ENCODE measurements at places on chromosomes 11 and 22. TPM values are rescaled to one million over a fixed set of nuclear protein-coding genes. Genes with fewer than 3 reads are reported as not detected.

Gene C22orf15
- not detected for total RNA-seq

DNA sequence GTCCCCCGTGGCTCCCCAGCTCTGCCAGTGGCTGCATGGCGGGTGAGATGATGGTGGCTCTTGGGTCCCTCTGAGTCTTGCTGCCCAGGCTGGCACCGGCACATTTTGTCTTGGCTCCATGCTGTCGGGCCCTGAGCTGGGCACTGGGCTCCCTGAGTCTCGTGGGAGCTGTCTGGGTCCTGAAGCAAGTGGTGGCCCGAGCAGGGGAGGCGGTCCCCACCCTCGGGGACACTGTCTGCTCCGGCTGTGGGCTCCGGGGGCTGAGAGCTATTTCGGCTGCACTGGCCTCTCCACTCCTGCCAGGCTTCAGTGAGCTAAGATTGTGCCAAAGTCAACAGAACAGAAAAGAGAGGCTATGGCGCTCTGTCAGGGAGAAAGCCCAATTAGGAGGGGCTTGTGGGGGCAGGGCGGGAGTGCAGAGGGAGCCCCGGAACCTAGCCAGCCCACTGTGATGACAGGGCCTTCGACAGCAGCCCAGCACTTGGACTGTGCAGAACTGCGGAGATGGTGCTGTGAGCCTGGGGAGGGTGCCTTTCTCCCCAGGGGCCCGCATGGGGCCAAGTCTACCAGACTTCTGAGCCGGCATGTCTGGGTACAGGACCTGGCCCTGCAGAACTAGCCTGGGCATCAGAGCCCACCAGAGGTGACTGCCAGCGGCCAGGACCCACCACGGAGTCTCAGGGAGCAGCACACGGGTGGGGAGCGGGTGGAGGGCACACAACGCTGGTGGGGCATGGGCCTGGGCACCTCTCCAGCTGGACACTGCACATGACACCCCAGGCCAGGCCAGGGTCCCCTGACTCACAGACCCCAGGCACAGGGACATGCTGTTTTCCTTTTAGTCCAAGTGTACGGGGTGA, 38.0 kb downstream of the RTN4R start:
- DNase-seq, result no peak

- no peak for DNase-seq
Measured at GRCh38 chr22:17106785-17107546, 14.2 kb downstream of the TMEM121B start.

- DNase-seq, result no peak
Measured at GRCh38 chr11:32216749-32217148, 125.9 kb downstream of the RCN1 start.

- DNase-seq, result no peak
Measured at GRCh38 chr11:46253258-46254132, 24.0 kb upstream of the CREB3L1 start.

DNA sequence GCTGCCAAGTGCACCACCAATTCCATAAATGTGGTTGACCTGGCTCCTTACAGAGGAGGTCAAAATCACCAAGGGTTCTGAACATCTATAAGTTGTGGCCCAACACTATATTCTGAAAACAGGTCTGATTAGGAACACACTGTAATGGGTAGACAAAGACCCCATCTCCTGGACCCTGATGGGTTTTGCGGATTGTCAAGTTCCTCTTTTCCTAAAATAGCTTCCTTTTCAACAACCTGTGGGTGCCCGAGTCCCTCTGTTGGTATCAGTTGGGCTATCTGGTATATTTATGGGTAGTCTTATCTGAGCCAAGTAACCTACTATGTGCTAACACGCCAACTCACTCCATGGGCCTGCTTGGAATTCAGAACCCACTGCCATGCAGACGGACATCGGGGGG, 9.9 kb upstream of the CACNG2 start:
- no peak for DNase-seq

- DNase-seq, result no peak
Measured at GRCh38 chr11:115873813-115874212, 369.6 kb upstream of the CADM1 start.

Gene ART1
- not detected for total RNA-seq

Gene RIMBP3B
- total RNA-seq, result 0.59 TPM

DNA sequence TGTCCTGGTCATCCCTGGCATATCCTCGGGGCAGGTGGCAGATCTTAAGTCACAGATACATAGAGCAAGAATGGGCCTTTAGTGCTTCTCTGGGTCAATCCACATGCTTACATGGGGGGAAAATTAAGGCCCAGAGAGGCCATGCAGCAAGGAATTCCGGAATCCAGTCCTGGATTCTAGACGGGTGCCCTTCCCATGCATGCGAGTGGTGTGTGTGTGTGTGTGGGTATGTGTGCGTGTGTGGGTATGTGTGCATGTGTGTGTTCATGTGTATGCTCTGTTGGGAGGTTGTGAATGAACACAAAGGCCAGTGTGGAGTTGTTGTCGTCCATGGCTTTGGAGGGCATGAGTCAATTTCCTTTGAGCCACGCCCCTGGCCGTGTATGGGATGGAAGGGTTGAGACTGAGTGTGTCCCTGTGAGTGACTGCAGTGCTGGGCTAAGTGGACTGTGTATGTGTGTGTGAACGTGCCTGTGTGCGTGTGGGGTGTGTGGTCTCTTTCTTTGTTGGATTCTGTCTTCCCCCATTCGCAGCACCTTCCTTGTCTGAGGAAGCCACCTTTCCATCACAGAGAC, 33.4 kb upstream of the EIF3D start:
- no peak for DNase-seq

DNA sequence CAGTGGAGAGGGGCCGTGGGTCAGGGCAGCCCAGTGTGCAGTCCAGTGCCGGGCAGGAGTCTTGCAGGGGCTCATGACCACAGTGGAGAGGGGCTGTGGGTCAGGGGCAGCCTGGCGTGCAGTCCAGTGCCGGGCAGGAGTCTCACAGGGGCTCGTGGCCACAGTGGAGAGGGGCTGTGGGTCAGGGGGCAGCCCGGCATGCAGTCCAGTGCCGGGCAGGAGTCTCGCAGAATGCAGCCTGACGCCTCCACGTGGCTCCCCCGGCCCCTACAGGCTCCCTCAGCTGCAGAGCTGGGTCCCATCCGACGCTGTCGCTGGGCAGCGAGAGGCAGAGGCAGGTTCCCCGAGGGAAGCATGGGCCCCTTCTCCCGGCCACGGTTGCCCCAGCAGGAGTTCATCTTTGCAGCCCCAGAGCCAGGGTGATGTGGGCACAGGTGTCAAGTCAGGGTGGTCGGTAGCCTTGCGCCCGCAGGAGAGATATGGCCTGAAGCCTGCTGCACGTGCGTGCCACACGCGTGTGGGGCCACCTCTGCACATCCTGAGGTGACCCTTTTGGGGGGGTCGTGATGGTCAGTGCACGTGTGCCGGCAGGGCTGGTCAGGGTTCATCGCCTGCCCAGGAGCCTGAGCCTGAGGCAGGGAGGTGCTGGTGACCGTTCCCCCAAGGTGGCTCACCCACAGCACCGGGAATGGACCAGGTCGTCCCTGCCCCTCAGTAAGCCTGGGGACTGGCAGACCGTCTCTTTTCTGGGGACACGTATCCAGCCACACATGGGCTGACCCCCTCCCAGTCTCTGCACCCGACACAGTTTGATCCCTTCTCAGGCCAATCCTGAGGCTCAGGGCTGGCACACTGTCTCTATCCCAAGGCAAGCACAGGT, 2.9 kb downstream of the IFITM5 start:
- no peak for DNase-seq

GRCh38 chr11:71543866-71544265, 4.4 kb upstream of the KRTAP5-9 start:
- no peak for DNase-seq

DNA sequence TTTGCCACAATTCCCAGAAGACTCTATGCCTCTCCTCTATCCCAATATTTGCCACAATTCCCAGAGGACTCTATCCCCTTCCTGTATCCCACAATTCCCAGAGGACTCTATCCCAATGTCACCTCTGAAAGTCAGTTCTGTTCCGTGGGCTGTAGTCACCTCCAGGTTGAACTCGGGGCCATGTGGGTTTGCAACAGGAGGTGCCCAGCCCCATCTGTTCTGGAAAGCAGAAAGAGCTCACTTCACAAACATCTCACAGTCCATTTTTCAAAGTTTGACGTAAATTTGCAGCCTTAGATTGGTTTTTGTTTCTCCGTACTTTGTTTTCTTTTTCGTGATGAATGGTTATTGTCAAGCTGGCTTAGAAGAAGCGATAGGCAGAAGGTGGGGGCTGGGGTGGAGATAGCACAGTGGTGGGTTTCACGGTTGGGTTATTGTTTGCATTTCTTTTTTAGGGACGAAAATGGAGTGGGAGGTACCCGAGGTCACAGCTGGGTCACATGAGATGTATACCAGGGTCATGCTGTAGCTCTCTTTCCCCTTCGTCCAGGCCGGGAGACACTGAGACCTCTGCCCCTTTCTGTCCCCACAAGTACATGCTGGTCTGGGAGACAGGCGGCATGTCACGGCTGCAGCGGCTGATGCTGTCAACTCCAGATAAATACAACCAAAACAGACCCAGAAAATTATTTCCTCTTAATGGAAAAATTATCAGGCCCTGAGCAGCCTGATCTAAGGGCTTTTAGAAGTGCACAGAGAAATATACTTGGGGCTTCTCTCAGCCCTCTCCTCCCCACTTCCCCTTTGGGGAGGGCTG, 374.5 kb downstream of the CADM1 start:
- DNase-seq, result no peak

DNA sequence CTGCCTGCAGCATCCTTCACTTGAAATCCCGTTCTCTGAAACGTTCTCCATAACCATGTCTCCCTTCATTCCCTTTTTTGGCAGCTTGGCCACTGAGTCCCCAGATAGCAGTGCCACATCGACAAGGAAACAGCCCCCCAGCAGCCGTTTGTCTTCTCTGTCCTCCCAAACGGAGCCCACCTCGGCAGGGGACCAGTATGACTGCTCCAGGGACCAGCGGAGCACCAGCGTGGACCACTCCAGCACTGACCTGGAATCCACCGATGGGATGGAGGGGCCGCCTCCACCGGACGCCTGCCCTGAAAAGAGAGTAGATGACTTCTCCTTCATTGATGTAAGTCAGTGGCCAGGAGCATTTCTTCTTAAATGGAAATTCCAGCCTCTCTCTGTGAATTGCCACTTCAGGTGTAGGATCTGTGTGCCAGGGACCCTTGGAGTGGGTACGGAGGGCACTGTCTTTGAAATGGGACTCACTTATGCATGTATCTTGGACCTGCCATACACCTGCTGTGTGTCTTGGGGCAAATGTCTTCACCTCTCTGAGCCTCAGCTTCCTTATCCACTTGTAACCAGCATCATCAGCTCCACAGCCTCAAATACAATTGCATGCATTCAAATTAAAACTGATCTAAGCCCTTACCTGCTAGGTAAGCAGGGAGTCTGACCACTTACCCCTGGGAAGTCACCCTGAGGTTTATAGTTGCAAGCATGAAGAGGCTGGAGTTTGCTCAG, 25.3 kb upstream of the CRYBB3 start:
- no peak for DNase-seq

DNA sequence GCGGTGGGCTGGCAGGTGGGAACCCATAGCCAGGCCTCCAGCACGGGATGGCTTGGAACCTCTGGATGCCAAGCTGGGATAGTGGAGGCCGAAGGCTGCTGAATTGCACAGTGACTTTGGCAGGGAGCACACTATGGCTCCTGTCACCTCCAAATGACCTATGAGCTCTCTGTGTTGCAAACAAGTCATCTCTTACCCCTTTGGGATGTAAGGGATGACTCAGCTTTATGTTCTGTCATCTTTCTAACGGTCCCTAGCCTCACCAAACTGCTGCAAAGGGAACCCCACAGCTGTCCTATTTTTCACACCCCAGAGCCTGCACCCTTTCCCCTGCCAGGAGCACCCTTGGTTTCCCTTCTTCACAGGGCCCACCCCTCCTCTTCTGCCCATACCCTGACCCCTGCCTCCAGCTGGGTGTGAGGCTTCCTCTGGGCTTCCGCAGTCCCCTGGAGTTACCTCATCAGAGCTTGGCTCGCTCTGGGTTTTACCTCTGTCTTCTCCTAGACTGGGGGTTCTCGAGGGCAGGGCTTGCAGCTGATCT, 2.7 kb upstream of the SCUBE1 start:
- DNase-seq, result no peak

DNA sequence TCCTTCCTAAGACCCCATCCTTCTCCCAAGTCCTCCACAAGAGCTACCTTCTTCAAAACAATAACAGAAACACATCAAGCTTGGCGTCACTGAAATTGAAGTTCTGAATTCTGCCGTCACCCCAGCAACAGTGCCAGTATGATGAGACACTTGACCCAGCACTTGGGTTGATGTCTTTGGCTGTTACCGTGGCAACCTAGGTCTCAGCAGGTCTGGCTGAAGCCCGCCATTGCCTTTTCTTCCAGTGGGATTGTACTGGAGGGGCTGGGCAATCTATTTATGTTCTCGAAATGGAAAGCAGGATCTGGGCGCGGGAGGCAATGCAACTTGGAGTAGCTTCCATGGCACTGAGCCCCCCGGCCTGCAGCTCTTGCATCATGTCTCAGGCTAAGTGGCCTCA, 23.8 kb downstream of the NPTXR start:
- no peak for DNase-seq

DNA sequence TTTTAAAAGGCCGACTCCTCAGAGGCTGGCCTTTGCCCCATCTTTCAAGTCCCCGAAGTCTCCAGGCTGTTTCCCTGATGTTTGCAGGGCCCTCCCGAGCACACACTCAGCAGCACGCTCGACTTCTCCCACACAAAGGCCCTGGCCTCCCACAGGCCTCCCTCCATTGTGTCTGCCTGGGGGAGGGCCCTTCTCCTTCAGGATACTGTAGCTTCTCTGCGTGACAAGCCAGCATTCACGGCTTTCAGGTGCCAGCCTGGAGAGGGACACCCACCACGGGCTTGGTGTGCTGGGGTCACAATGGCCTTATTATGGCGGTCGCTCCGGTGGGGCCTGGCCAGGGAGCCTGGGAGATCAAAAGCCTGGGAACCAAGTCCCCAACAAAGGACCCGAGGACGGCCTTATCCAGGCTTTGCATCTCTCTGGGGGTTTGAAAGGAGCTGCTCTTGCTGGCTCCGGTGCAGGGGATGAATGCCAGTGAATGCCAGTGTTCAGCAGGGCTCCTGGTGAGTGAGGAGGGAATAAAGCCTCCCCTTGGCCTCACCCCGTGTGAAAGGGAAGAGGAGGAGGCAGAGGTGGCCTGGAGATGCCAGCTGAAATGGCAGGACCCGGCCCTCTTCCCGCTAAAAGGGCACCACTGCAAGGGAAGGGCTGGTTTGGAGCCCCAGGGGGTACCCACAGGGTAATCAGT, 55.0 kb downstream of the TRAF6 start:
- DNase-seq, result no peak

GRCh38 chr11:1388763-1389102, 1.0 kb upstream of the BRSK2 start:
- no peak for DNase-seq

DNA sequence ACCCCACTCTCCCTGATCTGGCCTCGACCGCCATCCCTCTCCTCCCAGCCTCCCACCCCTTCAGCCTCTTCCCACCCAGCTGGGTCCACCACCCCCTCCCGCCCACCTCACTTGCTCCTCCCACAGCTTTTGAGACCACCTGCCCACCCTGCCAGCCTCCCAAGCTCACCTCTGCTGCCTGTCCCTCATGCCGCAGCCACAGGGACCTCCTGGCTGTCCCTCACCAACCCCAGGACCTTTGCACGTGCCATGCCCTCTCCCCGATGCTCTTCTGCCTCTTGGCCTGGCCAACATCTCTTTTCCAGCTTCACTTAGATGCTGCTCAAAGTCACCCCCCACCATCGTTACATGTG, 6.5 kb downstream of the PNPLA5 start:
- no peak for DNase-seq

Measured in osteocyte (in vitro differentiated cells).